ENCODE measurements at places on chromosomes 3 and 15.

DNA sequence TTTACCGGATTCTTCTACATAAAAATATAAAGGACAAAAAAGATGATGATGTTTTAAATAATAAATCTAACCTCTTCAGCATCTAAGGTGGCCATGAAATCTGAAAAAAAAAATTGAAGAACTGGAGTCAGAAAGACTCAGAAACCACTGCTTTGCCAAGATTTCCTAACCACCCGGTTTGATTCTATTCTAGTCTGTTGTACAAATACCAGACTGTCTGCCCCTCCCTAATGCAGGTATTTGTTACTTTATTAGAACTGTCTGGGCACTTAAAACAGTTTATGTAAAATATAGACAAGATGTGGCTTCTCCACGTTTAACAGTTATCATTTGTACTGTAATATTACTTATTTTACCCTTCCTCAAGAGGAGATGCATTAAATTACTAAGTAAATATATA is 48.8 kb downstream of the UACA start:
- DNase-seq, result no peak

GRCh38 chr15:42344763-42345162 is 14.5 kb upstream of the CAPN3 start:
- no peak for DNase-seq

DNA sequence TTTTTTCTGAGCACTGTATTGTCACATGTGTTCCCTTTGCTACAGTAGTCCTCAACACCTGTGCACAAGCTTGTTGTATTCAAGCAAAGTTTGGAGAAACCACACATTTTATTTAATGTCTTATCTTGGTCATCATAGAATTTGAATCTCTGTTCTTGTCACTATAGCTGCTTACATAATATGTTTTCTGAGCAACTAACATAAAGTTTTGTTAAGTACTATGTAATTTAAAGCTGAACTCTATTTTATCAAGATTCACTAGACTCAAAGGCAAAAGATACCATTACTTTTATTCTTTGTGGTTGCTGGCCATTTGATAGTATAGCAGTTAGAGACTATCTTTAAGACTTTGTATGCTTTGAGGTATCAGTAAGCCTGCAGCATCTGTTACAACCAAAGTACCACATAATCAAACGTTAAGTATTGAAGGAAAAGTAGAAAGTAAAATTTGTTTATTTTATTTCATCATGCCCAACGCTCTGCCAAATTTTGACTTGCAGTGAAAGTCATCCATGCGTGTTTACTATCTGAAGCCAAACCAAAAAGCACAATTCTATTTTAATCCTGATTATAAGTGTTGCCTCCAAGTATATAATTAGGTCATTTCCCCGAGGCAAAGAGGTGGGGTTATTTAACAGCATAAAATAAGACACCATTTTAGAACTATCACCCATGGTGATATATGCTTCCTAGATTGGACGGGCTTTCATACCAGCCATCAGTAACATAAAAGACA is 10.3 kb upstream of the ABHD10 start:
- DNase-seq, result no peak

- no peak for DNase-seq
Observed at GRCh38 chr15:52093539-52094510, 18.8 kb downstream of the BCL2L10 start.

GRCh38 chr3:53051929-53052328 is 6.1 kb upstream of the SFMBT1 start:
- DNase-seq, result no peak
